ENCODE measurements at places on chromosomes 13 and 19.

DNA sequence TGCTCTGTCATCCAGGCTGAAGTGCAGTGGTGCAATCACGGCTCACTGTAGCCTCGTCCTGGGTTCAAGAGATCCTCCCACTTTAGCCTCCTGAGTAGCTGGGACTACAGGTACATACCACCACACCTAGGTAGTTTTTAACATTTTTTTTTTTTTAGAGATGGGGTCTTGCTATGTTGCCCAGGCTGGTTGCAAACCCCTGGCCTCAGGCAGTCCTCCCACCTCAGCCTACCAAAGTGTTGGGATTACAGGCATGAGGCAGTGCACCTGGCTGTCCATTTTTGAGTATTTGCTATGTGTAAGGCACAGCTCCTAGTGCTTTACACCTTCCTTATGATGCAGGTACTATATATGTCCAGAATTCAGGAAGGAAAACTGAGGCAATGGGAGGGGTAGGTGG lies 138.8 kb upstream of the ZNF536 start:
- DNase-seq, result no peak

- no peak for DNase-seq
Observed at GRCh38 chr13:94080527-94080926, 399.0 kb downstream of the DCT start.

DNA sequence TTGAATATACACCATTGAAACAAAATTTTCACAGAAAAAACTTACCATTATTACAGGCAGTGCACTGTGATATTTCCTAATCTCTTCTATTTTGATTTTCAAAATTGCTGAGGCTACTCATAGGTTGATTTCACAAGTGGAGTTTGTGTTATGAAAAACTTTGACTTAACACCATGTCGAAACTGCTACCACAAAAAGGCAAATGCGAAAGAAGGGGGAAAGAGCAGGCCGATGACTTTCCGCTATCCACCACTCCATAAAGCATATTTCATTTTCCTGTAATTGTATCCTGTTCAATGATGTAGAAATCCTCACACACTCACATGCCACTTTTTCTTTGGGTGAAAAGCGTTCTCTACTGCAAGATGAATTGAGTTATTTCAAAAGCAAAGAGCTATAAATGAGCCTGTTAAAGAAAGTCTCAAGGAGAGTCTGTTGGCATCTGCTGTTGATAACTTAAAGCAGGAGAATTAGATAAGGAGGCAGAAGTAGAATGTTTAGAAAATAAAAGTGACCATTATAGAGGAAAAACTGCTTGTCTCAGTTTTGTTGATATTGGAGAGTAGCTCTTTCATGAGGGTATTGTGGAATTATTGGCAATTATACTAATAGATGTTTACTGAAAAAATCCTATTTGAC lies 18.8 kb downstream of the KL start:
- DNase-seq, result no peak

DNA sequence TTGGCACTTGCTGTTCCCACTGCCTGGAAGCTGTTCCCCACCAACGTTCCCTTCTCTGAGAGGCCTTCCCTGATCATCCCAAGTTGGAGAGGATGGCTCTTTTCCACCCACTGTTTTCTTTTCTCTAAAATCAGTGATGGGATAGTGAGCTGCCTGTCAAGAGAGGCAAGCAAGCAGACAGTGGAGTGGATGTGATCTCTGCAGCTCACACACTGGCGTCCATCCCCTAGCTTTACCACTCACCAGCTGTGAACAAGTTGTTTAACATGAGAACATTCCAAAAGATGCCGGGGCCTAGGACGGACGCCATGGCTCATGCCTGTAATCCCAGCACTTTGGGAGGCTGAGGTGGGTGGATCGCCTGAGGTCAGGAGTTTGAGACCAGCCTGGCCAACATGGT lies 28.0 kb upstream of the SEMA6B start:
- DNase-seq, result no peak

DNA sequence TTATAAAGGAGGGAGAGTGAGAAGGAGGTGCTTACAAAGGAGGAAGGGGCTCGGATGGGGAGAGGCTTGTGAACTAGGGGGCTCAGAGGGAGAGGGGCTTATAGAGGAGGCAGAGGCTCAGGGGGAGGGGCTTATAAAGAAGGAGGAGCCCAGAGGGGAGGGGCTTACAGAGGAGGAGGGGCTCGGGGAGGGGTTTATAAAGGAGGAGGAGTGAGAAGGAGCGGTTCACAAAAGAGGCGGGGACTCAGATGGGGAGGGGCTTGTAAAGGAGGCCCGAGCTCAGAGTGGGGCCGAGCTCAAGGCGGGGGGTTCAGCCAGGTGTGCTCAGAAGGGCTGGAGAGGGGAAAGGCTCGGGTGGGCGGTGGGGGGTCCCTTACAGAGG lies 500 bp downstream of the SMIM24 start:
- no peak for DNase-seq

GRCh38 chr19:55071129-55071502 lies 4.6 kb upstream of the EPS8L1 start:
- no peak for DNase-seq

DNA sequence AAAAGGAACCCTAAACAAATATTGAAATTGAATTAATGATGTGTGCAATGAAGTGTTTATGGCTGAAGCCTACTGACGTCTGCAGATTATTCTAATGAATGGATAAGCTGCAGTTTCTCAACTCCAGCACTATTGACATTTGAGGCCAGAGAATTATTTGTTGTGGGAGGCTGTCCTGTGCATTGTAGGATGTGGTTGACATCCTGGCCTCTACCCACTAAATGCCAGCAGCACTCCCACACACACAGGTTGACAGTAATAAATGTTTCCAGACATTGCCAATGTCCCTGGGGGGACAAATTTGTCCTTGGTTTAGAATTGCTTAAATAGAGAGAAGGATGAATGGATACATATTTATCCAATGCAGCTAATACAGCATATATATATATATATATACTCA lies 19.2 kb upstream of the MYH14 start:
- DNase-seq, result no peak

- DNase-seq, result peak; percentile 58
Observed at GRCh38 chr19:44816301-44816700, 7.4 kb downstream of the BCAM start.

- DNase-seq, result no peak
Observed at GRCh38 chr19:3608079-3608641, 1.5 kb upstream of the TBXA2R start.

DNA sequence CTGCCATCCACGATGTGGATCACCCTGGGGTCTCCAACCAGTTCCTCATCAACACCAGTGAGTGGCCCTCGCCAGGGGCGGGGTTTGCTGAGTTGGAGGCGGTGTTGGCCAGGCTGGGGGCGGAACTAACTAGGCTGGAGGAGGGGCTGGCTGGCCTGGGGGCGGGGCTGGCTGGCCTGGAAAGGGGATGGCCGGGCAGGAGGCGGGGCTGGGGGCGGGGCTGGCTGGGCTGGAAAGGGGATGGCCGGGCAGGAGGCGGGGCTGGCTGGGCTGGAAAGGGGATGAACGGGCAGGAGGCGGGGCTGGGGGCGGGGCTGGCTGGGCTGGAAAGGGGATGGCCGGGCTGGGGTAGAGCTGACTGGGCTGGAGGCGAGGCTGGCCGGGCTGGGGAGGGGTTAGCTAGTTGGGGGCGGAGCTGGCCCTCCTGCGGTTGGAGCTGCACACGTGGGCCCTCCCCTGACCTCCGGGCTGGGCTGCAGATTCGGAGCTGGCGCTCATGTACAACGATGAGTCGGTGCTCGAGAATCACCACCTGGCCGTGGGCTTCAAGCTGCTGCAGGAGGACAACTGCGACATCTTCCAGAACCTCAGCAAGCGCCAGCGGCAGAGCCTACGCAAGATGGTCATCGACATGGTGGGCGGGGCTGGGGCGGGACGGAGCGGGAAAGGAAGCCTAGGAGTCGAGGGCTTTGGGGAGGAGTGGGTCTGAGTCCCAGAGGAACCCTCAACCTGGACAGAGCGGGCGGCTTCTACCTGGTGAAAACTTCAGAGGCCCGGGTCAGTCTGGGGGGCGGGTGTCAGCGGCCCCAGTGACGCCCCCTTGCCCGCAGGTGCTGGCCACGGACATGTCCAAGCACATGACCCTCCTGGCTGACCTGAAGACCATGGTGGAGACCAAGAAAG lies 41.0 kb downstream of the PDE4A start:
- peak; percentile 85 for DNase-seq

DNA sequence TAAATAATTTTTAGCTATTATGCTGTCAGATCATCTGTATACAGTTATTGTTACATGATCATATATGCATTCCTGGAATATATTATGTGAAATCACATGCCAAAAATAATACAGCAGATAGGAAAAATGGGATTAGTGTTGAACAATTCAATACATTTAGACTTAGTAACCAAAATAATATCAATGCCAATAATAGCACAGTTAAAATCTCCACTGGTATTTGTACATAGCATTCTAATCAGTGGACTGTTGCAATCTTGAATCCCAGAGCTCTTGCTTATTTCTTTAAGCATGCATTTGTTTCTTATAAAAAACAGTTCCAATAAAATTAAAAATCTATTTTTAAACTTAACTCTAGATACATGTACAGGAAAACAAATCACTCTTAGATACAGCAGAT lies 2772.2 kb downstream of the PCDH9 start:
- peak; percentile 19 for DNase-seq

- no peak for DNase-seq
Observed at GRCh38 chr19:17610384-17610783, 54.9 kb downstream of the COLGALT1 start.

- no peak for DNase-seq
Observed at GRCh38 chr13:52911340-52911739, 62.9 kb upstream of the PCDH8 start.

GRCh38 chr19:50912727-50913716 lies 1.8 kb upstream of the KLK4 start:
- no peak for DNase-seq

DNA sequence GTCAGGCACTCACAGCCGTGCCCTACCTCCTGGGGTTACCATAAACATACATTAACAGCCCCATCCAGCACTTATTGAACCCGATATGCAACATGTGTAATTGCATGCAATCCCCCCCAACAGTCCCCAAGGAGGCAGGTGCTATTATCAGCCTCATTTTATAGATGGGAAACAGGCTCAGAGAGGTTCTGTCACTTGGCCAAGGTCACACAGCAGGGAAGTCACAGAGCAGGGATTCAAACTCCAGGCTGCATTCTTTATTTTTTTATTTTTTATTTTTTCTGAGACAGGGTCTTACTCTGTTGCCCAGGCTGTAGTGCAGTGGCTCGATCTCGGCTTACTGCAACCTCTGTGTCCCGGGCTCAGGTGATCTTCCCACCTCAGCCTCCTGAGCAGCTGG lies 38.4 kb upstream of the TNFAIP8L1 start:
- no peak for DNase-seq

GRCh38 chr19:3673506-3674439 lies 26.5 kb downstream of the PIP5K1C start:
- DNase-seq, result no peak

DNA sequence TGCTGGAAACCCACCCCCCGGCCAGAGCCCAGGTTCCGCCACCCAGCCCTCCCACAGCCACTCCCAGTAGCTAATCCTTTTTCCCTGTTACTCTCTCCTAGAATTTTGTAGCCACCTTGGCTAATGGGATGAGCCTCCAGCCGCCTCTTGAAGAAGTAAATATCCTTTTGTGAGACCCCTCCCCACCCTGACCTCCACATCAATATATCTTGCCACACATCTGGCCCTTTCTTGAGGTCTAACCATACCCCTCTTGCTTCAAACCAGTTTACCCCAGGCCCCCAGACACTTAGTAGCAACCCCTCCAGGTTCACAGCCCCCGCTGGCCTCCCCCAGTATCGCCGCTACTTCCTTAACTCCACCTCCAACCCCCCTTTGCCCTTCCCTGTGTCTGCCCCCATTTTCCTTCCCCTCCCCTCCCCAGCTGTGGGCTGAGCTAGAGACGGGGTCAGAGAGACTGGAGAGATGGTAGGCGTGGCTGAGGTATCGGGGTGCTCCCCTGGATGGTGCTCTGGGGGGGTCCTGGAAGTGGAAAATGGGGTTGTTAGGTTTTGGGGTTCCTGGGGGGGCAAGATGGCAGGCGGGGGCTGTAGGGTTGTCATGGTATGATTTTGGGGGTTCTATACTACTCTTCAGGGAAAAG lies 2.8 kb downstream of the PRMT1 start:
- no peak for DNase-seq

- no peak for DNase-seq
Observed at GRCh38 chr13:67372868-67373464, 142.8 kb upstream of the PCDH9 start.

DNA sequence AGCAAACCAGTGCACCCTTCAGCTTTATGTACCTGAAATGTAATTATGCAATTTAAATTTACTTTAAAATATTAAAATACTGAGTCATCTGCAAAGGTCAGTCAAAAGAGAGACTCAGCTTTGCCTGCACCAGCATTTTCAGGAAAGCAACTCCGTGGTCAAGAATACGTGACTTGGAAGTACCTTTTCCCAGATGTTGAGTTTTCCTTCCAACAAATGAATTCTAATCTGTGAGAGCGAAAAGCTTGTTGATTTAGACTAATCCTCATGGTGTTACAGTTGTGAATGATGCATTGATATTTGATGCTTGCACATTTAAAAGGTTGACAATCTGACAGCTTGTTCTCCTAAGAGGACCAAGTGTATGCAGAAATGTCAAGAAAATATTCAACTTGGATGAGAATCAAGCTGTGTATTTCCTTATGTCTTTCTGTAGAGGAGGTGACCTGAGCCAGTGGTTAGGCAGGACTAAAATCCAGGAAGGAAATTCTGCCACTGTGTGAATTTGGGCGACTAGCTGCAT lies 270.4 kb downstream of the ABCC4 start:
- peak; percentile 31 for DNase-seq

GRCh38 chr19:38317104-38317612 lies 1.4 kb upstream of the YIF1B start:
- no peak for DNase-seq

- no peak for DNase-seq
Observed at GRCh38 chr19:31749231-31749630, 400.0 kb upstream of the TSHZ3 start.

DNA sequence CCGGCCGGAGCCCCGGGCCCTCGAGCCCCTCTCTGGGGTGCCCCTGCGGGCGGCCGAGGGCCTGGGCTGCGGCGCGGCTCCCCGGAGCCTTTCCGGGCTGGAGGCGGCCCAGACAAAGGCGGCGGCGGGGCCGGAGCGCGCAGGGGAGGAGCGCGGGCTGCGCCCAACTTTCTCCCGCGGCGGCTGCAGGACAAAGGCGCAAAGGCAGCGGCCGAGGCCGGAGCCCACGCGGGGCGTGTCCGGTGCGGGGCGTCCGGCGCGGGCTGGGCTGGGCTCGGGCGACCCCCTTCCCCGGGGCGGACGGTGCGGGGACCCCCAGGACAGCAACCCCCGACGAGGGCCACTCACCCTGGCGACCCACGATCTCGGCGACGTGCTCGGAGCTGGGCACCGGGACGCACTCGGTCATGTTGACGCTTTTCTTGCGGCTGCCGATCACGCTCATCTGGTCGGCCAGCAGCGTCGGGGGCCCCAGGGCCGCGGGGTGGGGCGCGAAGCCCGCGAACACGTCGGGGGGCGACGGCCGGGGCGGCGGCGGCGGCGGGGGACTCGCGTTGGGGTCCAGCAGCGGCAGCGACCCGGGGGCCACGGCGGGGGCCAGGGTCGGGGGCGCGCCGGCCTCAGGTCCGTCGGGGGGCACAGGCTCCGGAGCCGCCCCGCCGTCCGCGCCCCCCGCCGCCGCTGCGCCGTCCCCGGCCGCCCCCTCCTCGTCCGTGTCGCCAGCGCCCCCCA lies 843 bp downstream of the MEX3D start:
- no peak for DNase-seq

All from muscle of back (tissue), 13 donors.